ENCODE measurements at places on chromosomes 13 and 19.

- DNase-seq, result no peak
These were observed 49.2 kb upstream of the ATP12A start for GRCh38 chr13:24630851-24631620.

GRCh38 chr13:109735436-109735966 is 50.9 kb downstream of the IRS2 start:
- no peak for DNase-seq

DNA sequence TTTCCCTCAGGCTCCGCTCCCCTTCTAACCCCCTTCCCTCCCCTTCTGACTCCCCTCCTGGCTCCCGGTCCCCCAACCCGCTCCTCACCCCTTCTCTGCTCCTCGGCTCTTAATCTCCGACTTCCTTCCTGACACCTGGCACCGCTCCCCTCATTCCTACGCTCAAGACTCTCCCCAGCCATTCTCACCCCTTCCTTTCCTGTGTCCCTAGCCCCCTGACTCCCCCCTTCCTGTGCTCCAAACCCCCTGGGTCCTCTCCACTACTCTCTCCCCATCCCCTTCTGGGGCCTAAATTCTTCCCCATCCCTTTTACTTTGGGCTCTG is 658 bp downstream of the CLPP start:
- no peak for DNase-seq

- no peak for DNase-seq
These were observed 8.4 kb downstream of the COL5A3 start for GRCh38 chr19:10001899-10002298.

DNA sequence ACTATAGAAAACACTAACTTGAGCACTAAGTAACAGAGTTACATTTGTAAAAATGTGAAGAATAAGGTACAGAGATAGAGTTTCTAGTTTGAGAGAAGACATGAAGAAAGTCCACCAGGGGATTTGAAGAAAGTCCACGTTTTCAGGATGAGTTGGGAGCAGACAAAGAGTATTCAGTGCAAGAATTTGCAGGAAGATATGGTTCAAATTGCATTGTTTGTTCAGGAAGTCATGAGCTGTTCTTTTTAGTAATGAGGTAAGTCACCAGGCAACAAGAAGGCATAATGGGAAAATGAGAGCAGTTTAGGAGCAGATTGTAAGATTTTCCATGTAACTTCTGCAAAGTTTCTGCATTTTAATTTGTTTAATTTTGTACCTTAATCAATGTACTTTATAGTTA is 618.0 kb downstream of the DACH1 start:
- no peak for DNase-seq

DNA sequence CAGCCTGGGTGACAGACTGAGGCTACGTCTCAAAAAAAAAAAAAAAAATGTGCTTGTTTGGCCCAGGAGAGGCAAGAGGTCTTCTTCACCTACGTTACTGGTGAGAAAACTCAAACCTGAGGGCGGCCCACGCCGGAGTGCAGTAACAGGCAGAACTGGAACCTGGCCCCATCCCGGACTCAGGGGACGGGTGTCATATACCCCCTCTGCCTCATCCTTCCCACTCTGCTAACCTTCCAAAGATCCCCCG is 414 bp upstream of the ADAT3 start:
- no peak for DNase-seq

DNA sequence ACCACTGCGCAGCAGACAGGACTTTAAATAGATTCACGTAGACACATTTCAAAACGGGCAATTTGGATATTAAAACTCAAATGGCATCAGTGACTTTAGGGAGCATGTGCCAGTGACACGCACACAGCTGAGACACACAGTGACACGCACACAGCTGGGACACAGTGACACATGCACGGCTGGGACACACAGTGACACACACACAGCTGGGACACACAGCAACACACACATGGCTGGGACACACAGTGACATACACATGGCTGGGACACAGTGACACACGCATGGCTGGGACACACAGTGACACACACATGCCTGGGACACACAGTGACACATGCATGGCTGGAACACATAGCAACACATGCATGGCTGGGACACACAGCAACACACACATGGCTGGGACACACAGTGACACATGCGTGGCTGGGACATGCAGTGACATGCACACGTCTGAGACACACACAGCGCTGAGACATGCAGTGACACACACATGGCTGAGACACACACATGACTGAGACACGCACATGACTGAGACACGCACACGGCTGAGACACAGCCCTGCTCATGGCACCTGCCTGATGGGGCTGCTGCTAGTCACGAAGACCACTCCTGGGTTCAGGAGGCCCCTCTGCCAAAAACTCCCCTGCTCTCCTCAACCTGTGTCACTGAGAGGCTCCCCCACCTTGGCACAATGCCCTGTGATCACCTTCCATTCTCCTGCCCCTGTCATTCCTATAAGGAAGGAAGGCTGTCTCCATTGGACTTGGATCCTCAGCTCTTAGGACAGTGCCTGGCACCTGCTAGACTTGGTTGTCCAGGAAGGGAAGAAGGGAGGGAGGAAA is 52.5 kb downstream of the SOX1 start:
- DNase-seq, result no peak

DNA sequence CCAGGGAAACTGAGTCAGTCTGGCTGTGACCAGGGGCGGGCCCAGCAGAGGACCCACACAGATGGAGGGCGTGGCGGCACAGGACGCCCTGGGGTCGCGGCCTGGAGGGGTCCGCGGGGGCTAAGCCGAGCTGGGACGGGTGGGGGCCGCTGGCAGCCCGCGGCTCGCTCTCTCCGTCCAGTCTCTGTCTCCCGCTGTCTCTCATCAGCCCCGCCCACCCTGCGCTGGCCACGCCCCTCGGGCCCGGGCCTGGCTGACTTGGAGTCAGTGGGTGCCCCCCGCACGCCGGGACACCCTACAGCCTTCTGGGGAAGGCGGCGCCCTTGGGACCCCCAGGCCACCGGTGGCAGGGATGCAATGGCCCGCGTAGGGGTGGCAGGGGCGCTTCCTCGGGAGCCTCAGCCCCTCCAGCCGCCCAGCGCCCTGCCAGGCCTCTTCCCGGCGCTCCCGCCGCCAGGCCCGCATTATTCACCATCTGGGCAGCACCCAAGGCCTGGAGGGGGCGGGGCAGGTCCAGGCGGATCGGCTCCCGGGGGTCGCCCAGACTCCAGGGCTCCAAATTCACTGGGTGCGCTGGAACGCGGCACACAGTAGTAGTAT is at the start of gene TBXA2R:
Gene TBXA2R, minus strand, starts transcription at position 186 of the 600 bp plus-strand sequence. CDS start 6,241 bp downstream, outside the sequence.
- DNase-seq, result no peak

DNA sequence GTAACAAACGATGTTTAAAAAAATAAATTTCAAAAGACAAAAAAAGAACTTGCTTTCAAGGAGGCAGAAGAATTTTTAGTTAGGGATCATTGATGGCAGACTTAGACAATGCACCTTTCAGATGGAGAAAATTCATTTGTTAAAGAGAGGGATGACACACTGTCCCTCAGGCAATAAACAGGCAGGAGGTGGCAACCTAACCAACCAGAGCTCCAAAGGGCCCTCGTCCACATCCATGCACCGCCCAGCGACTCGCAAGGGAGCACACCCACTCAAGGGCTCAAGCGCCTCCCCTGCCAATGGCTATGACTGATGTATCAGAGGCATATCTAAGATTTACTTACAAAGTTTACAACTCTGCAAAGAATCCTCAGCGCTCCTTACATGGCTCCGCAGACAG is 81.9 kb downstream of the TUBGCP3 start:
- no peak for DNase-seq

- no peak for DNase-seq
These were observed 7.2 kb upstream of the NUP62 start for GRCh38 chr19:49936549-49936948.

GRCh38 chr19:1762243-1763117 is 9.2 kb downstream of the ONECUT3 start:
- no peak for DNase-seq

DNA sequence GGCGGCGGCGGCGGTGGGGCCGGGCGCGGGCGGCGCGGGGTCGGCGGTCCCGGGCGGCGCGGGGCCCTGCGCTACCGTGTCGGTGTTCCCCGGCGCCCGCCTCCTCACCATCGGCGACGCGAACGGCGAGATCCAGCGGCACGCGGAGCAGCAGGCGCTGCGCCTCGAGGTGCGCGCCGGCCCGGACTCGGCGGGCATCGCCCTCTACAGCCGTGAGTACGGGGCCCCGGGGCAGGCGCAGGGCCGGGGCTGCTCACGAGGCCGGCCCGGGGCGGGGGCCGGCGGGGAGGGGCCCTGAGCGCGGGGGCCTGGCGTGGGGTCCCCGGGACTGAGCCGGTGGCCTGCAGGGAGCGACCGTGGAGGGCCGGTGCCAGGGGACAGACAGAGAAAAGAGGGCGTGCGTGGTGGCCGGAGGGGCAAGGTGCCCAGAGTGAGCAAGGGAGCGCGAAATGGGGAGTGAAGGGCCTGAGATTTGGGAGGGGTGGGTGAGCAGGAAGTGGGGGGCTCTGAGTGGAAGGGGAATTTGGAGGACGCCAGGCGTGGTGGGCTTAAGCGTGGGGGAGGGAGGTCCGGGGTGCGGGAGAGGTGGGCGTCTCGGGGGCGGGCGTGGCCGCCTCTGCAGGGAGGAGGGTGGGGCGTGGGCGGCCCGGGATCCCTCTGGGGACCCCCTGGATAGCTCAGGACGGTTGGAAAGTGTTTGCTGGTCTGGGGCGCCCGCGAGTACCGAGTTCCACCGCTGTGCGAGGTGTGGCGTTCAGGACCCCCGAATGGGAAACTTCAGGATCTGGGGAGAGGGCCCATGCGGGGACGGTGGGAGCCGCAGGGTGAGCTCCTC is 575 bp downstream of the CARM1 start:
- no peak for DNase-seq

DNA sequence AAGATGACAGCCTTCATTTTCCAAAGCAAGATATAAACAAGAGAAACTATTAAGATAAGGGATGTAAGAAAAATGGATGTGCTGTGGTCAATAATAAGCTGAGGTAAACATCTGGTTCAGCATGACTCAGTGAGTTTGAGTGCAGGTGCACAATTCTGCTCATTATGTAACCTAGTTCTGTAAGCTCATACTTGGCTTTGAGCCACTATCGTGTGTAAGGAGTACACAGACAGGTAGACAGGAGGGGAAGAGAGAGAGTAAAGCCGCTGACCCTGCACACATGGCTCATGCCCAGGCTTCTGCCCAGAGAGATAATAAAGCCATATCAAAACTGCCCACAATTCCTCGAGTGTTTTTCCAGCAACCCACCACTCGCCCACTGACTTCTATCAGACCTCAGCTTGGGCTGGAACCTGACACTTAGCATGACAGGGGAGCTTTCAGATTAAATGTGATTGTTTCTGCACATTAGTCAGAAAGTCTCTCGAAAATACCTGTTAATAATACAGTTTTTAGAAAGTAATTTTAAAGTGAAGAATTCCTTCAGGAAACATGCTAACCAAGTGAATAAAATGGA is 51.7 kb downstream of the ZNF91 start:
- no peak for DNase-seq

GRCh38 chr13:20497006-20497775 is 28.5 kb downstream of the CRYL1 start:
- no peak for DNase-seq

GRCh38 chr13:96958286-96958891 is 35.9 kb downstream of the OXGR1 start:
- DNase-seq, result peak; percentile 12

- DNase-seq, result peak; percentile 27
These were observed 108.2 kb downstream of the DACH1 start for GRCh38 chr13:71758828-71759227.

DNA sequence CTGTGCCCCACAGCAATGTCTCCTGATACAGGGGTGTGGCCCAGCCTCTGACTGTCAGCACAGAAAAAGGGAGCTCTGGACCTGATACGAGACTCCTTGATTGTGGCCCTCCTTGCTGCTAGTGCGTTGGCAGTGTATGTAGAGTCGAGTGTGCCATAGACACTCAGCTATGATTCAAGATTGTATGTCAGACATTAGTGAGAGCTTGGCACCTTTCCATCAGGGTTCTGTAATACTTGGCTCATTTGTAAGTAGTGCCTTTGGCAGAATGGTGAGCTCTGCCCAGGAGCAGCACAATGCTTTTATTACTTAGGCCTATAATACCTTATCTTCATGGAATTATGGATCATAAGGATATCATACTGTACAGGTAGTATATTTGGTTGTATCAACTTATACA is 83.4 kb downstream of the ATP8A2 start:
- DNase-seq, result no peak

- DNase-seq, result no peak
These were observed 1.6 kb downstream of the RPL18 start for GRCh38 chr19:48617146-48617937.

DNA sequence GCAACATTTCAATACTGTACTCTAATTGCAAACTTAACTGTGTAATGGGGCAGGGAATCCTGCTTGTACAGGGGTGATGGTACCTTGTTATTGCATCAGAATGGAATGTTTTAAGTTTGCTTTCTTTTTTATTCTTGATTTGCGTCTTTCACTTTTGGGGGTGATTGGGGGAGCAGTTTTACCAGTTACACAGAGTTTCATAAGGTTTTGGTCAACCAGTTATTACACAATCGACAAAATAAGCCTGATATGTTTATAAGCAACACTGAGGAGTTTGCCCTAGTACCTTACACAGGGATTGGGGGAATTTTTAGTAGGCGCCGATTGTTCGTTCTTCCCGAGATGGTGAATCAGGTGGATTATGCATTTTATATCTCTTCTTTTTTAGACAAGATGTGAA is 2.7 kb downstream of the KLF5 start:
- DNase-seq, result no peak

DNA sequence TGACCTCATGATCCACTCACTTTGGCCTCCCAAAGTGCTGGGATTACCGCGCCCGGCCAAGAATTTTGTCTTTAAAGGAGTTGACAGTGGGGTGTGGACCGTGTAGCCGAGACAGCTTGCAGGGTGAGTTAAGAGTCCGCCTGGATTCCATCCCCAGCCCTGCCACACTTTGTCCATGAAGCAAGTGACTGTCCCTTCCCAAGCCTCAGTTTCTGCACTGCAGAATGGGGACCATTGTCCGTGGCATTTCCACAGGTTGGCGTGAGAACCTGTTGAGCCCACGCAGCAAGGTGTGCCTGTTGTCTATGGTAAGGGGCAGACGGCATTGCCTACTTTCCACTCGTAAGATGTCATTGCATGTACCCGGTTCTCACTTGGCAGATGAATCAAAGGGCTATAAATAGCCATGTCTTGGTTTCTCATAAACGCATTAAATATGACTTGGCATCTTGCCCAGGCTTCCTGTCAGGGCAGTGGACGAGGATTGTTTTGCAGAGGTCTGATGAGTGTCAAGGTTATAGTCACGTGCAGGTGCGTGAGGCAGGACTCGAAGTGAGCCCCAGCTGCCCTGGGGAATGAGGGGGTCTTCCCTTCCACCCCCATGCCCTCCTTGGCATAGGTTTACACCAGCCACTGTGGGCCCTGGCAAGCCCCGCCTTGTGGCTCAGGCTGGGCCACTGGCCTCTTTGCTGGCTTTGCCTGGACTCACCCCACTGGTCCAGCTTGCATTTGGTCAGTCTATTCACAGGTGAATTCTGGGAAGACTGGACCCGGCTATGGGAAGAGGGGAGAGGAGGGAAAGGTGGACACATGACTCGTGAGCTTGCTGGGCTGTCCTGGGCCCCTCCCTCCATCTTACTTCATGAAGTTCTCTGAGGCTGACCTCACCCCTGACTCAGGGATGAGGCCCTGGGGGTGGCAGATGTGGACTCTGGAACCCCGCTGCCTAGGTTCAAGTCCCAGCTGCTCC is 14.6 kb downstream of the FAM187B start:
- DNase-seq, result peak; percentile 6

All from kidney glomerular epithelial cell (primary cell).